ENCODE measurements at places on chromosomes 3 and 15.

DNA sequence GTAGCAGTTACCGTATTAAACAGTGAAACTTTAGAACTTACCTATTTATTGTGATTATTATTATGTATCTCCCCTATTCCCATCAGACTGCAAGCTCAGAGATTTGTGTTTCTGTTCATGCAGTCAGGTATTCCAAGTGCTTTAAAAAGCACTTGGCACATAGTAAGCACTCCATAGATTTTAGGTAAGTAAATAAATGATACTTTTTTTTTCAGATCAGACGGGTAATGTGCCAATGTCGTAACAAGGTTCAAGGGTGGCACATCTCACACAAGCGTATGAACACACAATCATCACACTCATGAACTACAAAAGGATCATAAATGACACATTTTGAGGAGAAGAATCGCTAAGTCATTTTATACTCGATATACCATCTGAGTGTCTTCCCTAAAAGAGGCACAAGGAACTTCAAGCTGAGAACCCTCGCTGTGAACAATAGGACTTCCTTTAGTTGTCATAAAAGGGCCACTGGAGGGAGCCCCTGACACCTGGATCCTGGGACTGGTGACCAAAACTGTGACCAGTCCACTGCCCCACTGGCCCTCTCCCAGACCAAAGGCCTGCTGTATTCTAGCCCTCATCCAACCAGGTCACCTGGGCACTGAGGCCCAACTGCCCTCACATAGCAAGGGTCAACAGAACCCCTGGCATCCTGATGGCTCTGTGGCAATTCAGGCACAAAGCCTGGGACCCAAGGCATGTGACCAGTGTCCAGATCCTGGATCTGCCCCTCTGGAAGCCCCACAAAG, 32.1 kb downstream of the KIF9 start:
- no peak for DNase-seq

- DNase-seq, result no peak
These were observed 64.9 kb upstream of the PIK3R4 start for GRCh38 chr3:130811557-130811956.

- DNase-seq, result no peak
These were observed 40.8 kb downstream of the RARB start for GRCh38 chr3:25468866-25469319.

DNA sequence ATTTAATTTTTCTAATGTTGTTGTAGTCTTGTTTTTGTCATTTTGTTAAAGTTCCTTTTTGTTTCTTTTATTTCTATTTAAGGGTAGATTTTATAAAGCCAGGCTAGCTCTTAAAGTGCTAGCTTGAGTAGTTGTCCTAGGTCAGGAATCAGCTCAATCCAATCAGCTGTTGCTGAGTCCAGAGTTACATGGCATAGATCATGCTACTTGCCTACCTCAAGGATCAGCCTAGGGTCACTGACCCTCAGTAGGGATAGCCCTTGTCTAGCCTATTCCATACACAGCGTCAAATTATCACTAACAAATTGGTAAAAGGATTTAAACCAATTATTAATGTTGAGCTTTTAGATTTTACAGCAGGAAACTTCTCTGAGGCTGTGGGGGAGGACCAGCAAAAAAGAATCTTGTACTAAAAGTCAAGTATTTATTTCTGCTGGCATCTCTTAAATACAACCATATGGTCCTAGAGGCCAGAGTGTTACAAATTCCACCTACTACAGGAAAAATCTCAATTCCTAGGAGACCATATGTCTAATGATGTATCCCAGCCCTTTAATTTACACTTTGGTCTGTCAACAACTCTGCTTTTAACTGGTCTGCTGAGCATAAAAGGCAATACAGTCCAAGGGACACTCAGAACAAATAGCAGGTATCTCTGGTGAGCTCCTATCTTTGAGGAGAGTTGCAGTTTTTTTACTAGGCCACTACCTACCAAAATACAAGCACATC, 138.3 kb upstream of the PTPRG start:
- DNase-seq, result no peak

DNA sequence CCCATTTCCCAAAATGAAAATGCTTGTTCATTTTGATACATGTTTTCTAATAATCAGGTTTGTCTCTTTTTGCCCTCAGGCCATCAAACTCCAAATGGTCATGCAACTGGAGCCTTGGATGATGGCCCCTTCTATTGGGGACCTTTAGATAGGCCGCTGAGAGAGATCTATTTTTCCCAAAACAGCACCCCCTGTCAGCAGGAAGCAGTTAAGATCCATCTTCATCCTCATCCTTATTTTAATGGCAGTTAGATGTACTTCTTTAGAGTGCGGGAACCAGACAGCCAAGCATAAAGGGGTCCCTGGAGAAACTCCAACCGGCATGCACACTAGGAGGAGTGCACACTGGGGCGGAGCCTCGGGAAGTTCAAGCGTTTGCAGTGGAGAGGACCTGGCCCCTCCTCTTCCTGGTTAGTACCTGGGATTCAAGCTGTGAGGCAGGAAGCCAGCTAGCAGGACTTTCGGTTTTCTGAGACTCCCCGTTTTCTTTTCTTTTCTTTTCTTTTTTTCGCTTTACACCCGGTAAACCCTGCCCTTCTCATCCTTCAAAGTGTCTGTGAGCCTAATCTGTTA, 31.9 kb upstream of the STRIT1 start:
- DNase-seq, result no peak

DNA sequence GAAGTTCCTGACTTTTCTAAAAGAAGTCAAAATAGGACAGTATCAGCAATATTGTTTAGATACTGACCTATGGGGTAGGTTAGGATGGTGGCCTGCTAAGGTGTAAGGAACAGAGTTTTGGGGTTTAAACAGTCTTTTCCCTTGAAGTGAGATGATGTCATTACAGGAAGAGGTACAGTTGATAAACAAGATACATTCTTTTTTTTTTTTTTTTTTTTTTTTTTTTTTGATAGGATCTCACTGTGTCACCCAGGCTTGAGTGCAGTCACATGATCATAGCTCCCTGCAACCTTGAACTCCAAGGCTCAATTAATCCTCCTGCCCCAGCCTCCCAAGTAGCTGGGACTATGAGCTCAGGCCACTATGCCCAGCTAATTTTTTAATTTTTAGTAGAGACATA, 33.3 kb downstream of the SLC25A36 start:
- no peak for DNase-seq

Measured in GM18507 (cell line).